Jurkat, Clone E6-1 (cell line): ENCODE measurements at places on chromosomes 12 and 14.
A peak's percentile ranks its signal among the peaks of the same experiment; 100 is the strongest.

- DNase-seq = no peak
Observed at GRCh38 chr12:63238892-63239291, 87.9 kb upstream of the AVPR1A start.

GRCh38 chr12:41636653-41637052 is 448.5 kb downstream of the PDZRN4 start:
- DNase-seq = no peak

- DNase-seq = no peak
Observed at GRCh38 chr12:118337194-118337838, 35.4 kb downstream of the TAOK3 start.

- no peak for DNase-seq
Observed at GRCh38 chr14:62711351-62712023, 333.8 kb downstream of the KCNH5 start.

GRCh38 chr14:100199240-100199860 is 39.6 kb upstream of the YY1 start:
- DNase-seq = no peak

DNA sequence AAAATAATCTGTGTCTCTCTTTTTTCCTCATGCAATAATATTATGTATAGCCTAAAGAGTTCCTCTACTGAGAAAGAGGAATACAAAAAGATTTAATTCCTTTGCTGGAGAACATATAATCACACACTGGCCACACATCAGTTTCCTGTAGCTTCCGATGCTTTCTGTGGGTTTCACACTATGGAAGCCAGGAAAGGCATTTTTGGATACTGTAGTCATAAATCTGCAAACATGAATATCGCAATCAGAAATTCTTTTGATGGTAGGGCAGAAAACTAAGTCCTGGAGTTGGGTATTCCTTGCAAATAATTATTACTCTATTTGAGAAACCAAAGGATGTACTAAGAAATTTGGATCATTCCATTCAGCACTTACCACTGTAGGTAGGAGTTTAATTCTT is 260.0 kb downstream of the ACSS3 start:
- DNase-seq = no peak

DNA sequence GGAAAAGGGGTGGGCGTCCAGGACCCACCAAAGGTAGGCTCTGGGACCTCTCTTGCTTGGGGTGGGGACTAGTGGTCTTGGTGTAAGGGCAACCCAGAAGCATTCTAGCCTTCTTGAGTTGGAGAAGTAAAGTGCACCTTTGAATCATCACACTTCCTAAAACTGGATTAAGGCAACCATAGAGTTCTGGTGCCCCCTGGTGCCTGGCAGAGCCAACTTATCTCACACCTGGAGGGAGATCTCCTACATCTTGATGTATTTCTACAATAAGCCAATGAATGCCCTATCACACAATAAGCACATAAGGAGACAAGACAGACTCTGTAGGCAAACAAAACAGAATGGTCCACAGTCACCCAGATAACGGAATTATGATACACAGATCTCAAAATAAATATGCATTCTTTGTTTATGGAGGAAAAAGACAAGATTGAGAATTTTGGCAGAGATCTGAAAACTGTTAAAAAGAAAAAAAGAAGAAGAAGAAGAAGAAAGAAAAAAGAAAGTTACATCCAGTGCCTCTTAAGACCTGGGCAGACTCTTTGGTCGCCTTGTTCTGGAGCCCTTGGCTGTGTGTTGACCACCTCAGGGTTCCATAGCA is 95.9 kb upstream of the PPP2R5C start:
- peak; percentile 62 for DNase-seq

- DNase-seq = no peak
Observed at GRCh38 chr14:96589577-96589976, 87.4 kb downstream of the PAPOLA start.

GRCh38 chr12:121144416-121144914 is 11.8 kb downstream of the P2RX7 start:
- DNase-seq = no peak

DNA sequence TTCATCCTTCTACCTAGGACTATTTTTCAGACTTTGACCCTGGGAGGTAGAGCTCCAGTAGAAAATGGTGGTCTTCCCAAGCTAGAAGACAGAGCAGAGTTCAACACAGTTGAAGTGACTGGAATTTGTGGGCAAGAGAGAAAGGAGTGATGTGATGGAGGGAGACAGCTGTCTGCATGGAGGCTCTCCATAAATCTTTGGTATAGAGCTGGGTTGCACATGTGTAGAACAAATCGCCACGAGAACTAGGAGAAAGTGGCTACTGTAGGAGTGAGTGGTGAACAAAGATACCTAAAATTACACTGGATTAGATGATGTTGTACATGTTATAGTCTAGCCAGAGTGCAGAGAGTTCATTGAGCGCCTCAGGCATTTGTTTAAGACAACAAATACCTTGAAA is 14.5 kb downstream of the GPR135 start:
- DNase-seq = no peak

- DNase-seq = no peak
Observed at GRCh38 chr12:92546259-92546634, 156.5 kb upstream of the PLEKHG7 start.

GRCh38 chr12:113092607-113093408 is 36.3 kb downstream of the DTX1 start:
- no peak for DNase-seq

GRCh38 chr12:14239350-14239934 is 126.0 kb upstream of the ATF7IP start:
- DNase-seq = peak; percentile 74

DNA sequence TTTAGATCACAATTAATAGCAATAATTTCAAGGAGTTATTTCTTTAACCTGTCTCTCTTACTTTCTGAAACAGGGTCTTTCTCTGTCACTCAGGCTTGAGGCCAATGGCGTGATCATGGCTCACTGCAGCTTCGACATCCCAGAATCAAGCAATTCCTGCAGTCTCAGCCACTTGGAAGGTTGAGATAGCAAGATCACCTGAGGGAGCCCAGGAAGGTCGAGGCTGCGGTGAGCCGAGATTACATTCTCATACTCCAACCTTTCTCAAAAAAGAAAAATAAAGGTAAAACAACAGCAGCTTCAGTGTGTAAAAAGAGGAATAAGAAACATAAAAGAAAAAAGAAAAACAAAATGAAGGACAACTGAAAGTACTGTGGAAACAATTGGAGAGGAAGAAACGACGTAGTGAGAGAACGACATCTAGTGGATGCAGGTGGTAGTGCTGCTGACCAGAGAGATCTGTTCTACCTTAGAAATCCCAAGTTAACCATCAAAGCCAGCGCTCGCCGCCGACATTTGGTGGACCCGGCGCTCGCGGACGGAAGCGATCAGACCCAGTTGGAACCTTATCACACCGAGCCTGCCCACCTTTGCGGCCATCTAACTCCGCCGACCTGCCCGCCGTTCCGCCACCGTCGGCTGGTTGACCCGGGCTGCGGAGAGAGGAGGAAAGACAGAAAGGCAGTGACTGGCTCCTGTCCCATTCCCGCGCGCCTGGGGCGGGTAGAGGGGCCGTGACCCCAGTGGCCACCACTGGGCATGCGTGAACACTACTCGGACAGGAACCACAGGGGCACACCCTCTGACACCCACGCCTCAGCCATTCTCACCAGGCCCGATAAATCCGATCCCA is 196.1 kb downstream of the ALG10 start:
- peak; percentile 66 for DNase-seq

DNA sequence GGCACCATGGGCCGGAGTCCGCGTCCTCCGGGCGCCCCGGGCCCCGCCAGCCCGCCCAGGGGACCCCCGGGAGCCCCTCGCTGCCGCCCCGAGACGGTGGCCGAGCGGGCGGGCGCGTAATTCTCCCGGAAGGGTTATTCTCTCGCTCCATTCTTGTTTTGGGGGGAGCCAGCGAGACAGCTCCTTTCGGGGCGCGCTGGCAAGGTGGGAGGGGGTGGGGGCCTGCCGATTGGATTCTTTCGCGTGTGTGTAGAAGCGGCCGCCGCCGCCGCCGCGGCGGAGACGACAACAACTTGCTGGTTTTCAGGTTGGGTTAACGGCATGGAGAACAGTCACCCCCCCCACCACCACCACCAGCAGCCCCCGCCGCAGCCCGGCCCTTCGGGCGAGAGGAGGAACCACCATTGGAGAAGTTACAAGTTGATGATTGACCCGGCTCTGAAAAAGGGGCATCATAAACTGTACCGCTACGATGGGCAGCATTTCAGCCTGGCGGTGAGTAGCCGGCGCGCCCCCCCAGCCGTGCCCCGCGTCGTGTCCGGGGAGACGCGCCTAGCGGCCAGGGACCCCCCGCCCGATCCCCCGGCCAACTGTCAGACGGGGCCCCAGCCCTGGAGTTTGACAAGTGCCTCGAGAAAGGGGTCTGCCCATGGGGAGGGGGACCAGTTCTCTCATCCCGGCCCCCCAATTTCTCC is 755 bp downstream of the SETD1B start:
- DNase-seq = no peak

GRCh38 chr14:33844118-33844517 is 106.8 kb downstream of the EGLN3 start:
- DNase-seq = no peak

DNA sequence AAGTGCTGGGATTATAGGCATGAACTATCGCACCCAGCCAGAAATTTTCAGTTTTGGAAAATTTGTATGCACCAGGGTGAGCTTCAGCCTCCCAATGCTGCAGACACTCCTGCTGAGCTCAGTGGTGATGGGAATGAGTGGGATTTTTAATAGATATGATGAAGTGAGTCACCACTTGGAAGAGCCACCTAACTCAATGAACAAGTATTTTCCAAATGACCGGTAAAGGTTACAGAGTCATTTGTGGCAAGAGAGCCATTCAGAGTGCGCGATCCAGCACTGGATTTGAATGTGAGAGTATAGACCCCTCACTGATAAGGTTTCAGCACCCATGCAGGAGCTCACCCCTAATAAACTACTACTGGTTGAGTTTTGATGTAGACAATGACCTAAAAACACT is 100.7 kb downstream of the PPP2R5C start:
- DNase-seq = no peak

DNA sequence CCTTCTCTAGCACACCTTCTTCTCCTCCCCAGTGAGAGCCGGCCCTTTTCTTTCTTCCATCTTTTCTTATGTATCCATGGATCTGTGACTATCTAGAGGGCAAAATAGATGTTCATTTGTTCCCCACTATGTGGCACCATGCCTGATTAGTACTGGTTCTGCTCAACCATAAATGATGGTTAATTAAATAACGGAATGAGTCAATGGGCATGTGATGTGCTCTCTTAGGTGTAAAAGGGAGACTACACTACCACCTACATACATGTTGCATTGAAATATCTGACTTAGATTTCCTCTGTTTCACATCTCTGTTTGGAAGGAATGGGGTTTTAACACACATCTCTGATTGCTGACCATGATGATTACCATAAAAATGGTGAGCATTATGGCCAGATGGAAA is 116.5 kb downstream of the BTG1 start:
- no peak for DNase-seq

- DNase-seq = no peak
Observed at GRCh38 chr12:31584782-31585181, 6.2 kb downstream of the DENND5B start.

GRCh38 chr12:110750784-110751461 is 8.2 kb upstream of the PPP1CC start:
- DNase-seq = no peak

DNA sequence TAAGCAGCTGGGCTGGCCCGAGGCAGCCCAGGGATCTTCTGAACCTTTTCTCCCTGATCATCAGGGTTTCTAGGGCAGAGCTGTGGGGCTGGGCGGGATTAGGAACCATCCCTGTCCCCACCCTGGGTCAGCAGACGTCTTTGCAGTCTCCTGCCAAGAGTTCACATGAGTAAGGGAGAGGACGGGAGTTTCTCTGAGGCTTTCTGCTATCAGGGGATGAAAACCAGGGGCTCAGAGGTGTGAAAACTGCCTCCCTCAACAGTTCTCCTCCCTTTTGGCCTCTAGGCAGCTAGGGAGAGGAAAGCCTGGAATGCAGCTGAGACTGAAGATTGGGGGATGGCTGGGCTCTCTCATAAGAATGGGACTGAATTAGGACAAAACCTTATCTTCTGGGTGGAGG is 7.9 kb downstream of the ZNF385A start:
- no peak for DNase-seq

DNA sequence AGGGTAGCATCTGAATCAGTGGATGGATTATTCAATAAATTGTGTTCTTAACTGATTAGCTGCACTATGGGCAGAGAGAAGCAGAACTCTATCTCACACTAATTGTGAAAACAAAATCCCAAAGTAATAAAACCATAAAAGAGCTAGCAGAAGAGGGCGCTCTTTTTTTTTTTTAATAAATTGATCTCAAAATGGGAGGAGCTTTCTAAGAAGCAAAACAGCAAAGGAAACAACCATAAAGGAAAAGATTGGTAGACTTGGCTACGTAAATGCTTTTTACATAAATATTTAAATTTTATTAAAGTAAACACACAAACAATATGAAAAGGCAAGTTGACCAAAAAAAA is 1.5 kb upstream of the TM7SF3 start:
- DNase-seq = peak; percentile 74

GRCh38 chr12:104495786-104496185 is 39.0 kb downstream of the CHST11 start:
- no peak for DNase-seq
